ENCODE measurements at places on chromosomes 4 and X. TPM values are rescaled to one million over a fixed set of nuclear protein-coding genes. Genes with fewer than 3 reads are reported as not detected.

DNA sequence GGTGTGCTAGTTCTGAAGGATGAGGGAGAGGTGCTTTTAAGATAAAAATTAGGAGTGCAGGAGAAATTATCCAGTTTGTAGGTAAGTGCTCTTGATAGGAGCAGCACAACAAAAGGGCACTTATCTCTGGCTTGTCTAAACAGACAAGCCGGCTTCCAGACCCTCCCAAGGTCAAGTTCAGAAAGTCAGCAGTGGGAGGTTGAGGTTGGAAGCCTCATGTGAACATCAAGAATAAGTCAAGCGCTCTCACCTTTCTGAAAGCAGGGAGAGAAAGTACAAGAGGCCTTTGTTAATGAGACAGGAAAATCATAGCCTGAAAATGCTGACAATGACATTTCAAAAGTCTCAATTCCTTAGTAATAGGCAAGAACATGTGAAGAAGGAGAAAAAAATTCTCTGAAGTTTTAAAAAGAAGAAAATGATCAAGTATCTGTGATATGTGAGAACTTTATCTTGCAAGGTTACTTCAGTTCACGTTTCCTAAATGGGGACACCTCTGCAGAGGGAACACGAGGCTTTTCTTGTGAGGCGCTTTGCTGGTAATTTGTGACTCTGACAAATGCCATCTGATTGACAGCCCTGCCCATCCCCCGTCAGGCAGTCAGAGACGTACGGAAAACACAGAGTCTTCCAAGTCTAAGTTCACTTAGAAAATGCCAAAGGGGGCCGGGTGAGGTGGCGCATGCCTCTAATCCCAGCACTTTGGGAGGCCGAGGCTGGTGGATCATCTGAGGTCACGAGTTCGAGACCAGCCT lies 62.2 kb downstream of the TIGD2 start:
- H3K4me1 ChIP-seq: no peaks in the 10 kb centered on the region
- no peaks in the 10 kb centered on the region for H3K27me3 ChIP-seq
- no peaks in the 10 kb centered on the region for H3K36me3 ChIP-seq
- no peak for DNase-seq

- H3K4me3 ChIP-seq: no peak overlapping the region
- no peak overlapping the region for H3K27ac ChIP-seq
- H3K4me1 ChIP-seq: no peaks in the 10 kb centered on the region
- H3K36me3 ChIP-seq: no peaks in the 10 kb centered on the region
- H3K27me3 ChIP-seq: no peaks in the 10 kb centered on the region
Measured at GRCh38 chr4:69689599-69689998, 36.6 kb upstream of the UGT2A1 start.

DNA sequence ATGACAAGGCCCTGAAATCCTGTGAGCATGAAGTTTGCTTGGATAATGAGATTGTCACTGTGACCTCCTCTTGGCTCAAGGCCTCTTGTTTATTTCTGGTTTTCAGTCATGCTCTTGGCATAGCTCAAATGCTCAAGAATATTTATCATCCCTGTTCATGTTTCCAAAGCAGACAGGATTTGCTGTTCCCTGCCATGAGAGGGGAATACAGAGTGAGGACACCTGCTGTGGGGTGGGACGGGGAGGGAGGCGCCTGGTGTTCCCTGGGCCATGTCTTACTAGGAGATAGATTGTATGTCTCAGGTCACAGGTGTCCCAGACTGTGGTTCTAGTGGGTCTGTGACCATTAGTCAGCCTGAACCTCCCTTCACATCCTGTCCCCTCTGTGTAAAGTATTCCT lies 34.9 kb upstream of the SH3RF1 start:
- H3K27me3 ChIP-seq: no peaks in the 10 kb centered on the region
- H3K36me3 ChIP-seq: no peaks in the 10 kb centered on the region
- no peak overlapping the region for H3K4me3 ChIP-seq
- peaks cover 5% of the 10 kb centered on the region for H3K4me1 ChIP-seq

DNA sequence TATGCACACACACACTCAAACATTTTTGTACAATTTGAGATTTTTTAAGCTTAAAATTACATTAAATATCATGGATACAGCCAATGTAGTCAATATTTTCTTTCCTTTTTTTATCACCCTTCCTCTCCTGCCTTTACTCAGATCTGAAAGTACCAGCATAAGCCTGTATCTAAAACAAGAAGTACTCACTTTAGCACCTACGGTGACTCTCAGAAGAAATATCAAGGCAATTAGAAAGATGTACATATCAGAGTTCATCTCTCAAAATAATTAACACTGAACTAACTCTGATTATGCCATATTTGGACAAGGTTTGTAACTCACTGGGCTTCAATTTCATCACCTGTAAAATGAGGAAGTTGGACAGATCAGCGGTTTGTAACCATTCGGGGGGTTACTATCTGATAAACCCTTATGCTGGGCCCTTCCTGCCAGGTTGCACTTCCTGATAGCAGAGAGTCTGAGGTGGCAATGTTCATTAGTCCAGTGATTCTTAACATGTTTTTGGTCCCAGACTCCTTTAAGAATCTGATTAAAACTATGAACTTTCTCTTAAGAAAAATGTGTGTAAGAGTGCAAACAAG lies 5.7 kb upstream of the GPR174 start:
- DNase-seq: peak; percentile 80
- peaks cover 44% of the 10 kb centered on the region for H3K4me1 ChIP-seq
- no peaks in the 10 kb centered on the region for H3K36me3 ChIP-seq

GRCh38 chr4:55348466-55348865 lies 2.4 kb downstream of the SRD5A3 start:
- H3K4me1 ChIP-seq: peaks cover 9% of the 10 kb centered on the region
- H3K36me3 ChIP-seq: no peaks in the 10 kb centered on the region
- DNase-seq: no peak
- no peak overlapping the region for H3K27ac ChIP-seq
- H3K27me3 ChIP-seq: no peaks in the 10 kb centered on the region

GRCh38 chr4:45477311-45477733 lies 646.5 kb downstream of the GABRG1 start:
- H3K4me3 ChIP-seq: no peak overlapping the region
- DNase-seq: no peak
- H3K36me3 ChIP-seq: no peaks in the 10 kb centered on the region
- H3K4me1 ChIP-seq: no peaks in the 10 kb centered on the region
- H3K27ac ChIP-seq: no peak overlapping the region

DNA sequence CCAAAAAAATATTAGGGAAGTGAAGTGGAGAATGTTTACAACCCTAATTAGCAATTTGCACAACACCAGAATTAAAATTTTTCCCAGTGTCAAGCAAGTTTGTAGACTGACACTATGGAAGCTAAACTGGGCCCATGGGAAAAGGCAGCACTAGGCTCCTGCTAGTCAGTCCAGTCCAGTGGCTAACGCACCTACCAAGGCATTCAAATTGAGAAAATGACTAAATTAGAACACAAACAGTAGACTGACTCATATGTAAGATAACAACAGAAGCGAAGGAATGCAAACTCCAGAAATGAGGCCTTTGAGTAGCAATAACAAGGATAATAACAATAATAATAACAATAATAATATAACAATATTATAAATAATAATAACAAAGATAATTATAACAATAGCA lies 90.7 kb downstream of the GRIA3 start:
- no peaks in the 10 kb centered on the region for H3K4me1 ChIP-seq
- H3K27ac ChIP-seq: no peak overlapping the region
- DNase-seq: no peak
- no peak overlapping the region for H3K4me3 ChIP-seq
- no peaks in the 10 kb centered on the region for H3K27me3 ChIP-seq
- H3K36me3 ChIP-seq: no peaks in the 10 kb centered on the region

- H3K27me3 ChIP-seq: no peaks in the 10 kb centered on the region
- no peaks in the 10 kb centered on the region for H3K36me3 ChIP-seq
- no peak for DNase-seq
- no peak overlapping the region for H3K27ac ChIP-seq
Measured at GRCh38 chr4:35975617-35976355, 268.5 kb downstream of the ARAP2 start.

DNA sequence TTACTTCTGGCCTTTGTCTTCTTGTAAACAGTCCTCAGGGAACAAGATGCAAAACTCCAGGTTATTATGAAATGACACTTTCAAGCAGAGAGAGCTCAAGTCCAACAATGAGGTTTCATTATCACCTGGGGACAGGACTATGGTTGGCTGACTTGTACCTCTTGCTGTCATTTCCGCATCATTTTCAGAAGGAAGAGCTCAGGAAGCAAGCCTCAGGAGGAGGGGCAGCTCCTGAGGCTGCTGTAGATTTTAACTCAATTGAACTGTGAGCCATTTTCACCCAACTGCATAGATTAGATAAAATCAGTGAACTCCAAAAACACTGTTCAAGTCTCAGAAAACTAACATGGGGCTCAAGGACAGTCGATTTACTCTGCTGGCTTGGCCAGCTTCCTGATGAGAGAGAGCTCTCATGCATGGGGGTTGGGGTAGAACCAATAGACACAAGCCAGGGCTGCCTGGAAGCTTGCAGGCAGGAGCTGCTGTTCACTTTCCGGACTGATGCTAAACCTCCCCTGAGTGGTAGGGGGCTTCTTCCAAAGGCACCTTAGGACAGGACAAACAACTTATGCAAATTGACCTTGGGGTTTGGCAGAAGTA lies 23.6 kb downstream of the TMEM255A start:
- no peak overlapping the region for H3K4me3 ChIP-seq
- no peaks in the 10 kb centered on the region for H3K27me3 ChIP-seq
- DNase-seq: no peak
- no peaks in the 10 kb centered on the region for H3K36me3 ChIP-seq
- peaks cover 17% of the 10 kb centered on the region for H3K4me1 ChIP-seq

DNA sequence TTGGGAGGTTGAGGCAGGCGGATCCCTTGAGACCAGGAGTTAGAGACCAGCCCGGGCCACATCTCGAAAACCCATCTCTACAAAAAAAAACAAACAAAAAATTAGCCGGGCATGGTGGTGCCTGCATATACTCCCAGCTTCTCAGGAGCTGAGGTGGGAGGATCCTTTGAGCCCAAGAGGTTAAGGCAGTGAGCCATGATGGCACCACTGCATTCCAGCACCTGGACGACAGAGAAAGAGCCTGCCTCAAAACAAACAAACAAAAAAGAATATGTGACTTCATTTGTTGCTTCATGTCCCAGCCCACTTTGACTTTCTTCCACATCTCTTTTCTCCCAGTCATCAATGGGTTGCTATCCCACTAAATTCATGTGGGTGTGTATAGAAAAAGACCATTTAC lies 79.7 kb downstream of the BCOR start:
- H3K4me1 ChIP-seq: peaks cover 9% of the 10 kb centered on the region
- no peak for DNase-seq

DNA sequence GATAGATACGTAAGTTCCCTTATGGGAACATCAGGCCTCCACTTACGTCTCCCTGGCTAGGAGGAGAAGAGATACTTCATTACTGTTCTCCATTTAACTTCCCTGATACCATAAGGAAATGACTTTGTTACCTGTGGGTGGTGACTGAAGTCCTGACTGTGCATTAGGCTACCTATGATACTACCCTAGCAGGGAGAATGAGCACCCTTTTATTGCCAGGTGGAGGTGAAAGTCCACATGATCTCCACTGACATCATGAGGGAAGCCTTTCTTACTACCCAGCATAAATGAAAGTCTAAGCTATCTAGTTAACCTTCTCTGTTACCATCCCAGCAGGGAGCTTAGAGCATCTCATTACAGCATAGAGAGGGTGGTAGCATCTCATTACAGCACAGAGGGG lies 24.4 kb upstream of the LAMTOR3 start:
- H3K27me3 ChIP-seq: no peaks in the 10 kb centered on the region
- DNase-seq: no peak
- peaks cover 41% of the 10 kb centered on the region for H3K36me3 ChIP-seq
- H3K27ac ChIP-seq: no peak overlapping the region

GRCh38 chr4:38743866-38744265 lies 38.9 kb downstream of the TLR10 start:
- DNase-seq: peak; percentile 42
- no peak overlapping the region for H3K27ac ChIP-seq
- no peak overlapping the region for H3K4me3 ChIP-seq
- no peaks in the 10 kb centered on the region for H3K27me3 ChIP-seq

Gene SSX4
- not detected for total RNA-seq

Gene SUV39H1
- 9.5 TPM for total RNA-seq

Gene CRMP1
- 0.10 TPM for total RNA-seq
